Camera-type eye (tissue), 1 donor: ENCODE measurements at places on chromosomes 3 and 15. TPM values are rescaled to one million over a fixed set of nuclear protein-coding genes. Genes with fewer than 3 reads are reported as not detected.

Gene CD276
- 75.3 TPM for total RNA-seq

Gene CYP19A1
- 0.33 TPM for total RNA-seq

Gene DNAJA4
- total RNA-seq = 30.6 TPM

Gene CCDC13
- 9.3 TPM for total RNA-seq

Gene NEK11
- total RNA-seq = 17.9 TPM

Gene PLSCR1
- total RNA-seq = 40.4 TPM

Gene IGSF11
- total RNA-seq = 51.5 TPM

Gene ALPK3
- total RNA-seq = 11.1 TPM

Gene RFC4
- total RNA-seq = 39.2 TPM

Gene FSTL1
- total RNA-seq = 786 TPM

Gene GOLGA8O
- 1.5 TPM for total RNA-seq

Gene CCR8
- not detected for total RNA-seq

Gene GP5
- 1.1 TPM for total RNA-seq

Gene VPS13C
- 159 TPM for total RNA-seq

Gene HIGD2B
- total RNA-seq = not detected

Gene WDR93
- 0.66 TPM for total RNA-seq

Gene GADL1
- 2.5 TPM for total RNA-seq

Gene NRG4
- total RNA-seq = 2.3 TPM

Gene ANKUB1
- not detected for total RNA-seq

Gene SLC22A13
- total RNA-seq = 0.27 TPM

Gene KCNMB3
- total RNA-seq = 4.9 TPM

Gene SST
- total RNA-seq = not detected

Gene GOLGA8M
- 1.9 TPM for total RNA-seq

Gene IL17RB
- total RNA-seq = 8.7 TPM

Gene PCSK6
- 48.1 TPM for total RNA-seq

Gene XRN1
- total RNA-seq = 107 TPM

Gene PSMA4
- 148 TPM for total RNA-seq

Gene TUSC7
- total RNA-seq = not detected

Gene ZNF662
- total RNA-seq = 33.0 TPM

Gene GJD2
- total RNA-seq = 14.5 TPM

Gene ZNF80
- total RNA-seq = not detected
